ENCODE measurements at places on chromosomes 2 and 18.
A peak's percentile ranks its signal among the peaks of the same experiment; 100 is the strongest.

DNA sequence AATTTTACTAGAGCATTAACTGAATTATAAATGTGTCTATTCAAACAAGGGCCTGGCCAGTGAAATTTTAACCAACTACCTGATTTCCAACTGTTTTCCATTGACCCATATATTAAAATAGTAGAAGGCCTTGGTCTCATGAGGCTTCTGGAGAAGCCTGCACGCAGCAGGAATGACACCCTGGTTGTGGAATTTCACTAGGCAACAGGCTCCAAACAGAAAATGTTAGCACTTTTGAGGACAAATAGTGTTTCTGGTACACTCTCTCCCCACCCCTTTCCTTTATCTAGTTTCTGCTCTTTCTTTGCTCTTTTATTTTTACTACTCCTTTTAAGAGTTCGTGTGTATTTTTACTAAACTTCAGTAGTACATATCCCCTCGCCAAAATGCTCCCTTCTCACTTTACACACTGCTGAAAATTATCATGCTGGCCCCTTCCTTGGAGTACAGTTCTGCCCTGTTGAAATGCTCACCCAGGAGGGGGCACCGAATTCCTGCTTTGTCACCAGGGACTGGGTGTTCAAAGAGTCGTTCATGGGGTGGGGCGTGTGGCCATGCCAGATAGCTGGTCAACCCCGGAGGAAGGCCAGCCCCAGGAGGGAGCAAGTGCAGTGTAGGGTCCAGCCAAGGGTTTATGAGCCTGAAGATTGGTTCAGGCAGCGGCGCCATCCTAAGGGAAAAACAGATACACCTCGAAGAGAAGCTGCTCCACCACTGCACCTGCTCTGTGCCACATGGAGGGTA lies 22.1 kb upstream of the COL6A3 start:
- DNase-seq = peak; percentile 72

DNA sequence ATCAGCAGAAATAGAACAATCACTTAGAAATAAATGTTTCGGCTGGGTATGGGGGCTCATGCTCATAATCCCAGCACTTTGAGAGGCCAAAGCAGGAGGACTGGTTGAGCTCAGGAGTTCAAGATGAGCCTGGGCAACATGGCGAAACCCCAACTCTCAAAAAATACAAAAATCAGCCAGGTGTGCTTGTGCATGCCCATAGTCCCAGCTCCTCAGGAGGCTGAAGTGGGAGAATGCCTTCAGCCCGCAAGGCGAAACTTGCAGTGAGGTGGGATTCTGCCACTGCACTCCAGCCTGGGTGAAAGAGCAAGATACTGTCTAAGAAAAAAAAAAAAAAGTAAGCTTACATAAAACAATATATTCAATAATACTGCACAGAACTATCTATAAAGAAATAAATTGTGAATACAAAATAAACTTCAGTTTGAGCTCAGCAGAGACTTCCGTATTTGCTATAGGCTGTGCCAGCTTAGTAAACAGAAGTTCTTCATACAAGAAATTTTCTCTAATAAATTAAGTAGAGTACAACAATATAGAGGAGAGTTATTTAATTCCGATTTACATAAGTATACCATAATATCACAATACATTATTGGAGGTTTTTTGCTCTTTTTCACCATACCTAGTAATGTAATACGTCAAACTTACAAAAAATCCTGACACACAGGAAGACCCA lies 43.6 kb downstream of the SRBD1 start:
- no peak for DNase-seq

DNA sequence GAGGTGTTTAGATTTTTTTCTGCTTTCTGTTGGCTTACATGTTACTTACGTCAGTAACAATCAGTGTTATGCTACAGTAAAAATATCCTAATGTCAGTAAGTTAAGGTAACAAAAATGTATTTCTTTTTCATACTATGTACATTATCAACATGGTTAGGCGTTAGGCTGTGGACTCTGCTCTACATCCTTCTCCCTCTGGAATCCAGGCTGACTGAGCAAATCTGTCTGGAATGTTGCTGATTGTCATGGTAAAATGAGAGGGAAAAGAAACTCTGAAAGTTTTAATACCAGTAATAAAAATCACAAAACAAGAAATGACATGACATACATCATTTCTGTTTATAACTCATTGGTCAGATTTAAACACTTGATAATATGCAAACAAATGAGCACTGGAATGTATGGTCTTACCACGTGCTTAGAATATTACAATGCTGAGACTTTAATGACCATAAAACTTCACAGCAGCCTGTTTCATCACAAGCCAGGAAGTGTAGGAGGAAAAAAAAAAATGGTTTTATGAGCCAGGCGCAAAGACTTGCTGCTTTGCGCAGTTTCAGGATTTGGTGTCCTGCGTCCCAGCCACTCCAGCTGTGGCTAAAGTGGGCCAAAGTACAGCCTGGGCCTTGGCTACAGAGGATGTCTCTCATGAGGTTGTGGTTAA lies 252.4 kb downstream of the FSIP2 start:
- DNase-seq = peak; percentile 57

DNA sequence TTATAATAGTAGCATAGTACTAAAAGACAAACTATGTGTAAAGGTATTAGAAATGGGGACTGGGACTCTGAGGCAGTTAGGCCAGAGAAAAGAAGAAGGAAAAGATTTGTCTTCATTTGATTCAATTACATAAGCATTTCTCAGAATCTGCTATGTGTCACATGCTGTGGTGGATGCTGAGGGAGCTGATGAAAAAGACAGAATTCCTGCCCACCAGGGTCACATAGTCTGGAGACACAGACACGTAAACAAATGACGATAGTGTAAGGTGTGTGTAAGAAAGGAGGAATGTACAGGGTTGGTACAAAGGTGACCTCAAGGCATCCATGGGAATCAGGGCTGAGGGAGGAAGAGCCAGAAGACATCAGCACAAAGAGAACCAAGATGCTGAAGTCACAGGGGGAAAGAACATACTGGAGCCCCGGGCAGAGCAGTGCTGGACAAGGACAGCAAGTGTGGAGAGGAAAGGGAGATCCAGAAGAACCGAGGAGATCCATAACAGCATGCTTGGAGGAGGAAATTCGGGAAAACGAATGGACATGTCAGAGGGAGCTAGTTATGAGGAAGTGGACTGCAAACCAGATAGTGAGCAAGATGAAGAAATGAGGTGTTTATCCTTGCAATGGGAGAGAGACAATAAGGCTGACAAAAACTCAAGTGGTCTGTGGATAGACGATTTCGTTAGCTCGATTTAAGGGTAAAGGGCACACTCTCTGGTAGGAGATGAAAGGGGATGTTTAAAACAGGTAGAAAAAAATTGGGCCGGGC lies 1.2 kb upstream of the MAPRE3 start:
- peak; percentile 6 for DNase-seq

- peak; percentile 79 for DNase-seq
Observed at GRCh38 chr2:43343573-43344304, 117.3 kb upstream of the ZFP36L2 start.

DNA sequence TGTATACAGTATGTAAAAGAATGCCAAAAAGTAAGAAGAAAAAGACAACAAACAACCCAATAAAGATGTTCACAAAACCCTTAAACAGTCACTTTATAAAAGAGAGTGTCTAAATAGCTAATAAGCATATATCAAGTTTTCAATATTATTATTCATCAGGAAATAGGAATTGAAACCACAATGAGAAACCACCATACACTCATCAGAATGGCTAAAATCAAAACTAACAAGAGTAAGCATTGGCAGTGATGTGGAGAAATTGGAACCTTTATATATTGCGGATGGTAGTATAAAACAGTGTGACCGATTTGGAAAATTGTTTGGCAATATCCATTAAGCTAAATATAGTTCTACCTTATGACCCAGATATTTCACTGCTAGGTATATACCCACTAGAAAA lies 20.5 kb upstream of the TGFA start:
- no peak for DNase-seq

- DNase-seq = no peak
Observed at GRCh38 chr2:181575650-181576025, 81.3 kb downstream of the CERKL start.

DNA sequence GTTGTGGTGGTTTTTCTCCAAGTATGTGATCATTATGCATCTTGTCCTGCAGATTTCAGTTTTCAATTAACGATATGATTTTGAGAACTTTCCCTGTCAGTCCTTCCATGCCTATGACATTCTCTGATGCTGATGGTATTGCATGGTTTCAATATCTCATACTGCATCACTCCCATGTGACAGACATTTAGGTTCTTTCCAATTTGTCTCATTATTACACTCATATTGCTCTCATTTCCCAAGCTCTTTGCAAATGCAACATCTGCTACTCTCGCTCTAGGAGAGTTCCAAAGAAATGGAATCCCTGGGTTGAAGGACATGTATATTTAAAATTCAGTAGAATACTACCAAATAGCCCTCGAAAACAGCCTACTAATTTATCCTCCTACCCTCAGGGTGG lies 125.5 kb downstream of the MARCHF4 start:
- no peak for DNase-seq

GRCh38 chr2:7899923-7900322 lies 781.9 kb upstream of the ID2 start:
- no peak for DNase-seq

GRCh38 chr2:35410431-35411061 lies 945.0 kb upstream of the CRIM1 start:
- DNase-seq = peak; percentile 47

GRCh38 chr2:173051463-173052215 lies 24.0 kb upstream of the MAP3K20 start:
- DNase-seq = no peak

- no peak for DNase-seq
Observed at GRCh38 chr2:43128559-43128955, 97.8 kb downstream of the ZFP36L2 start.
